ENCODE measurements at places on chromosomes 11 and 22.

DNA sequence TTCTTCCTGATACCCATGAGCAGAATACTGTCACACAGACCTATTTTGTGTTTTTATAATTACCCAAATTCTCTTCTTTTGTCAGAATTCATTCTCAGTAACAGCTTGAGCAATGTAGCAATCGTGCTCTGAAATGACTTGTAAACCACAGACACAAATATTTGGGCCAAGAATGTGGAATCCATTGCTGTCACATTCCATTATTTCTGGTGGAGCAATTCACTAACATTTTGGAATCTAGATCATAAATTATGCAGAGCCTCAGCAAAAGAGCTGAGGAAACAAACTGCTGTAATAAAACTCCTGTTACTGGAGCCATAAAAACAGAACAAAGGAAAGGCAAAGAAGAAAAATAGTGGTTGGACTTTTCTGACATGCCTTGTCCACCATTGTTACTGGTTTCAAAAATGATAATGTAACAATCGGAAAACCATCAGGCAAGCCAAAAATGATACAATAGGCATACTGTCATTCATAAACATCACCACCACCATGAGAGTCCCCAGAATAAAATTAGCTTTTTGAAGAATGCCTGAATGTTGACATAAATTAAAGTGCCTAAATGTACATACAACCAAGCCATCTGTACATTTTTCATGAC, 223.4 kb upstream of the PITPNB start:
- DNase-seq, result peak; percentile 94

DNA sequence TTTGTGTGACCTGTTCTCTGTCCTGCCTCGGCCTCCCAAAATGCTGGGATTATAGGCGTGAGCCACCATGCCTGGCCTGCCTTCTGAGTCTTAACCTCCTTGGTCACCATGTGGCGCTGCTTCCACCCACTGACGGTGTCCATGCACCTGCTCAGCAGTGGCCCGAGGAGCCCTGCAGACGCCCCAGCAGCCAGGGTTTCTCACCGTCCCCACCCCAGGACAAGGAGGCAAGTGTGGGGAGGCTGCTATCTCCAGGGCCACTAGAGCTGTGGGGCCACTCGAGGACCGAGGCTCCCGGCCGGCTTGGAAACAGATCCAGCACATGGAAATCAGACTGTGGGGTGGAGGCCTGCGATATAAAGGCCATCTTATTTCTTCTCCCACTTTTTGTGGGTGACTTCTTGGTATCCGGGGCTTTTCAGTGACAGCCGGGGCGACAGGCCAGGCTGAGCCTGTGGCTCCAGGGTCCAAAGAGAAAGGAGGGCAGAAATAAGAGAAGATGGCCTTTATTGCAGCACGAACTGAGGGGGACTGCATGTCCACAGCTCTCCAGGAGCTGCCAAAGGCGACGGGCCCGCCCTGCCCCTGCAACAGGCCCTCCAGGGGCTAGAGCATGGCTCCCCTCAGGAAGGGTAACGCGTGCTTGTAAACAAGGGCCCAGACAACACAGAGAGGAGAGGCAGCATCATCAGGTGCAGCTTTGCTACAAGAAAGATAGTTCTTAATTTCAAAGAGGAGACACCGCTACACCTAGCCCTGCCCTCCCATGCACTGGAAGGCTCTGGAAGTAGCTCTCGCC, 15.0 kb downstream of the TSPO start:
- no peak for DNase-seq

GRCh38 chr22:18005201-18005926, 19.0 kb downstream of the MICAL3 start:
- DNase-seq, result no peak

GRCh38 chr22:26669060-26669481, 11.7 kb downstream of the MIAT start:
- DNase-seq, result peak; percentile 60

DNA sequence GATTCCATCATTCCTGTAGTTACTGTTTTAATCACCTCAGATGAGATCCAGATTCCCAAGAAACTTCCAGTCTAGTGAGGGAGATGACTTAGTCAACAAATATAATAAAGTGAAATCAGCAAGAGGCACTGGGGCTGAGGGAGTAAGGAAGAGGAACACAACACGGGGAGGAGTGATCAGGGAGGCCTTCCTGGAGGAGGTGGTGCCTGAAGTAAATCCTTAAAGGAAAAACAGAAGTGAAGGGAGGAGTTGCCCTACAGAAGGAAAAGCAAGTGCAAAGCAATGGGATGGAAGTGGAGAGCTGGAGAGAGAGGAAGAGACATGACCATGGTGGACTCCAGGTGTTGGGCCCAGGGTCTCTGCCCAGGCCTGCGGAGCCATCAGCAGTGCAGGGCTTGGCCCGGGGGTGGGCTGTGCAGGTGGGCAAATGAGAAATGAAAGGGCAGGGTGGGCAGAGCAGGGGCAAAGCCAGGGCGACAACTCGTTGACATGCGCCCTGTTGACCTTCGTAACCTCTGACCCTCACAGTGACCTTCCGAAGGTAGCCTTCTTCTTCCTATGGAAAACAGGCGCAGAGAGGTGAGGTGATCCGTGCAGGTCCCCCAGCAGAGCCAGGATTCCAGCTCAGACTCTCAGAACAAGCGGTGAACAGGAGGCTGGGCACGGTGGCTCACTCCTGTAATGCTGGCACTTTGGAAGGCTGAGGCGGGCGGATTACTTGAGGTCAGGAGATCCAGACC, 12.1 kb upstream of the PPARA start:
- DNase-seq, result no peak

DNA sequence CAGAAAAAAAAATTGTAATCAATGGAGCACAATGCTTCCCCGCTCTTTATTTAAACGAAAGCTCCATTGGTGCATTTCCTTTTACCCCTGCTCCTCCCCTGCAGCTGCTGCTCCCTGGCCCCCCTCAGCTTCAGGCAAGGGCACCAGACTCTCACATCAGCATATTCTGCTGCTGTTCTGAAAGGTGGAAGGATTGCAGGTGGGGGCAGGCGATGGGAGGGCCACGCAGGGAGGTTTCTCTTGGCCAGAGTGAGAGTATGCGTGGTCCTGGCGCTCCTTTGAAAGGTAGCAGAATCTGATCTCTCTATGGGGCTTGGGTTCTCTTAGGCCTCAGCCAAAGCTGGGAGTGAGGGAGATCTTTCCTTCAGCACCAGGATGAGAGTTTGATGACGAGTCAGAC, 240.9 kb upstream of the CADM1 start:
- no peak for DNase-seq

DNA sequence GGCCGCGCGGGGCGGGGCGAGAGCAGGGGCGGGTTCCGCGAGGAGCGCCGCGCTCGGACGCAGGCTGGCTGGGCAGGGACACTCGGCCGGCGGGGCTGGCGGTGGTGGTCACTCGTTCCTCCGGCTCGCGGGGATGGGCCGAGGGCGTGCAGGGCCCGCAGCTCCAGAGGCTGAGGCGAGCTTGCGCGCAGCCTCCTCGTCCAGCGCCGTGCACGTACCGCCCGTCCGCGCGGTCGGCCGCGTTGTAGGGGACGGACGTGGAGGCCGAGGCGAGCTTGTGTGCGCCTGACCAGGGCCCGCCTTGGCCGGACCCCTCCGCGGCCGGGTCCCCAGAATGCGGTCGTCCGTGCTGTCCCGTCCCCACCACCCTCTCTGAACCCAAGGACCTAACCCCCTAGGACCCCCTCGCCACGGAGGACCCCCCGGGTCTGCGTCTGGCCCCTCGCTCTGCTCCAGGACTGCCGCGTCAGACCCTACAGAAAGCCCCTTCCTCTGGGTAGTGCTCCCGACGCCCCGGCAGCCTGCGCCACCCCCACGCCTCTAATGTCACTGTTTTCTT, 569 bp upstream of the YPEL1 start:
- DNase-seq, result no peak

- no peak for DNase-seq
Observed at GRCh38 chr22:29607426-29607825, 4.0 kb downstream of the NF2 start.

GRCh38 chr22:19292458-19293230, 1.1 kb upstream of the CLTCL1 start:
- DNase-seq, result no peak

GRCh38 chr11:124970925-124971324, 16.9 kb downstream of the CCDC15 start:
- DNase-seq, result no peak

- no peak for DNase-seq
Observed at GRCh38 chr11:44446996-44447771, 118.3 kb upstream of the CD82 start.

DNA sequence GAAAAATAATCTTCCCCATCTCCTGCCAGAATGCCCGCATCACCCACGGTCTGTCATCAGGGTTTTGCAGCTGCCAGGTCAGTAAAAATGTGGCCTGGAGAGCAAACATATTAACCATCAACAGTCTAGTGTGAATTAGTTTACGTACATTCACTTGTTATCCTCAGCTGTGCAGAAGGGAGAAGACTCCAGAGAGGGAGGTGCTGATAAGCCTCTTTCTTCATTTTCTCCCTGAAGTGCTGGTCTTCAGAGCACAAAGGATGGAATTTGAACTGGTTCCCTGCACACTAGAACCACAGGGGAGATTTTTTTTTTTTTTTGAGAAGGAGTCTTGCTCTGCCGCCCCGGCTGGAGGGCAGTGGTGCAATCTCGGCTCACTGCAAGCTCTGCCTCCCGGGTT, 8.2 kb downstream of the FGF19 start:
- DNase-seq, result no peak

DNA sequence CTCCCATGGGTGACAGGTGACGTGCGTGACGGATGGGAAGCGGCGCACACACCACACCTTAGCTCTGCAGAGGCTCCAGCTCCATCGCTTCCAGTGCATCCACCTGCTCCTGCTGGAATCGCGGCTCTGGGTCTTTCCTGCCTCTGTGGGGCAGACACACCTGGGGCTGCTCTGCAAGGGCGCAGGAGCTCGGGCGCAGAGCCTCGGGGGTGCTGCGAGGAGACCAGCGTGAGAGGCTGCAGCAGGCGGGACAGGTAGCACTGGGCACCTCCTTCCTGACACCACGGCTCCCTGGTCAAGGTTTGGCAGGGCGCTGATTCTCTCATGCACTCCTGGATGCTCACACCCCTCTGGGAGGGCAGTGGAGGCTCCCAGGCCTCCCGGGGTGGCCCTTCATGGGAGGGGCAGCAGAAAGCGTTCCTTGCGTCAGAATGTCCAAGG, 1494.3 kb downstream of the BRD1 start:
- no peak for DNase-seq

DNA sequence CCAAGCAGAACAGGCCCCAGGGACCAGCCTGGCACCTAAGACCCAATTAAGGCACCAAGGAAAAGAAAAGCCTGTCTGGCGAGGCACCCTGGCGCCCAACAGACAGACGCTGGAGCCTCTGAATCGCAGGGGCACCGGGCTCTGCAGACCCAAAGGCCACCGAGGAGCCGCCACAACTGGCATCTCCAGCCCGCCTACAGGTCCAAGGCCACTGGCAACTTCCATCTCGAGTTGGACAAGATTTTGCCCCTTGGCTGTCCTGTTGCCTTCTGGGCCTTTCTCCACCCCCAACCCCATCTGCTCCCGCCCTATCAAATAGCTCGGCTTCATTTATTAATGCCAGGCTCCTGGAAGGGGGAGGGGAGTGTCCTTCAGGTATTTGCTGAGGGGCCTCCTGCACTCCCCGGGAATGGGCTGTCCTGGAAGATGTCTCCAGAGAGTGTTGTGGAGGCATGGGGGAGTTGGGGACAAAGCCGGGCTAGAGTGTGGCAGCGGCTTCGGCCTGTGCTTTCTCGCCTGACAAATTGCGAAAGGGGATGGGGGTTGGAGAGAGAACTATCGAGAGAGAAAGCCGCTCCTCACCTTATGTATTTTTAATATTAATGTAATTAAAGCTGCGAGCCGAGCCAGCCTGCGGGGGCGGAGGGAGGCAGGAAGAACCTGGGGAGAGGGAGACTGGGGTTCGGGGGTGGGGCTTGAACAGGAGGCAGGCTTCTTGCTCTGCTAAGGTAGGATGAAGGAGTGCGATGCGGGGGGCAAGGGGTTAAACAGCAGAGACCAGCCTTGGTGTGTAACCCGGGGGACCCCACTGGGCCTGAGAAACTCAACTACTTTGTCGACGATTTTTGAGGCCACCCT, 2.0 kb downstream of the DSCAML1 start:
- DNase-seq, result no peak

- peak; percentile 50 for DNase-seq
Observed at GRCh38 chr11:101458161-101458560, 125.6 kb downstream of the TRPC6 start.

DNA sequence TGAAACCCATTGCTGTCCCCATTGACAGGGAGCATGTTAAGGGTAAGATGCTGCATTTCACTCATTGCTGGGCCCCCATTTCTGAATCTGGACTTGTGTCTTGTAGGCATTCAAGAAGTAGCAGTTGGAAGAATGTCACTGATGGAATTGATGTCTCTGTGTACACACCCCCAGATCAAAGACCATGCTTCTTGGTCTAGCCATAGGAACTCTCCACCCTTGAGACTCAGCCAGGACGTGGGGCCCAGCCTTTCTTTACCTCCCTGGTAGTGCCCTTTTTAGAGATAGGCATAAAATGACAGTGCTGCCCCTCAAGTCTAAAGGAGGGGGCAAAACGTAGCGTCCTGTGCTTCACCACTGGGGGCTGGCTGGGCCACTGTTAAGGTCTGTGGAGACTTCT, 135.1 kb downstream of the TEAD1 start:
- no peak for DNase-seq

GRCh38 chr11:69423611-69424385, 57.7 kb upstream of the LINC01488 start:
- DNase-seq, result no peak

DNA sequence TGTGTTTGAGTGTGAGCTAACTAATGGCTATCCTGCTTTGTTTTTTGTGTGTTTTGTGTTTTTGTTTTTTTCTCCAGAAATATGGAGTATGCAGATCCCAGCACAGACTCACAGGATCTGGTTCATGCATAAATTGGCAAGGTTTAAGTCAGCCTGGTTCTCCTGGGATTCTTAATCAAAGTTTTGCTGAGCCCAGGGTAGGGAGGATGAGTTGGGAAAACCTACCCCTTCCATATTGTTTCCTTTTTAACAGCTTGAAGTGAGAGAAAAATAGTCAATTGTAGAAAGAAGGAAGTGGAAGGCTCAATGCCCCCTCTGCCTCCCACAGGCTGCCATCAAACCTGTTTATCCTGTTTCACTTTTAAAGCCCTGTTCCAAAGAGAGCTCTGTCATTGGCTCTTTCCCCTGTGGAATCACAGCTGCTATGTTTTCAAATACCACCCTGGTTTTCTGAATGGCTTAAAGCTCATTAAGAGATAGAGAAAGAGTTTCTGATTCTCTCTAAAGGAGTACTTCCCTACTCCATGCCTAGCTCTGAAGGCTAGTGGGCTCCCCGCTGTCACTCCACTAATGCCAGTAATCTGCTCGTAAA, 23.4 kb upstream of the CADM1 start:
- DNase-seq, result no peak

- DNase-seq, result no peak
Observed at GRCh38 chr11:18789942-18790341, 1.7 kb downstream of the PTPN5 start.

- DNase-seq, result no peak
Observed at GRCh38 chr11:84681456-84681855, 945.7 kb downstream of the DLG2 start.

DNA sequence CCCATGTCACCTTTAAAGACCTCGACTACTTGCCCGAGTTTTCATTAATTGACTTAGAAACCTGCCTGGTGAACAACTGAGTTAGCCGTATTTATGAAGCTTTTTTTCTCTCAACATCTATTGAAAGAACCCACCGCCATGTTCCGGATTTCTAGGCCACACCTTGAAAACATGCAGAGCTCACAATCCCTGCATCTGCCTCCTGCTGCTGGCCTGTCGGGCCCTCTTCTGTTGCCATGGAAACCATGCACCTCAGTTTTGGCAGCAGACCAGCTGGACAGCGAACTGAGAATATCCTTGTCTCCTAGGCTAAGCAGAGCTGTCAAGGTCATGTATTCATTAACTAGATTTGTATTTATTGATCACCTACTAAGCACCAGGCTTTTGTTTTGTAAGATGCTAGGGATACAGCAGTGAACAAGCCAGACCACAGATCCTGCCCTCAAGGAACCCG, 4.3 kb upstream of the PATZ1 start:
- DNase-seq, result peak; percentile 27

All from fibroblast of skin of back (primary cell).